ENCODE measurements at places on chromosomes 6 and 20.

GRCh38 chr6:78947529-78947928 is 80.2 kb downstream of the IRAK1BP1 start:
- no peak for DNase-seq

GRCh38 chr6:136347847-136348246 is 58.2 kb upstream of the BCLAF1 start:
- DNase-seq: no peak

- peak; percentile 80 for DNase-seq
These were observed 27.5 kb upstream of the BCLAF1 start for GRCh38 chr6:136317021-136317694.

GRCh38 chr6:127893541-127893940 is 7.3 kb downstream of the THEMIS start:
- DNase-seq: peak; percentile 45

- DNase-seq: no peak
These were observed 58.1 kb upstream of the REV3L start for GRCh38 chr6:111541026-111541681.

DNA sequence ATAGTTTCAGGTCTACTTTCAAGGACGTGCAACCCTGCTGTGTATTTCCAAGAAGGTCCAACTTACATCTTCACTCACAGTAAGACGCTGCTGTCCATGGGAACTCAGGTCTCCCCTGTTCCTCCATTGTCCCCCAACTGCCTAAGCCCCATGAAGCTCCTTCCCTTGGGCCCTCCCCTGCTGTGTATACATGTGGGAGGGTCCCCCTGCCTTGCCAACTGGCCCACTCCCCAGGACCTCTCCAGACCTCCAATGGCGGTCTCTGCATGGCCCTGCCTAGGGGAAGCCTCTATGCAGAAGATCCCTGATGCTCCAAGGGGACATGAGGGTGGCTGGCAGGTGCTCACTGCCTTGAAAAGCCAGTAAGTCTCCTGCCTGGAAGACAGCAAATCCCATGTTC is 186.7 kb upstream of the CST7 start:
- DNase-seq: no peak

GRCh38 chr20:35992713-35993335 is 24.4 kb downstream of the CNBD2 start:
- DNase-seq: peak; percentile 74

DNA sequence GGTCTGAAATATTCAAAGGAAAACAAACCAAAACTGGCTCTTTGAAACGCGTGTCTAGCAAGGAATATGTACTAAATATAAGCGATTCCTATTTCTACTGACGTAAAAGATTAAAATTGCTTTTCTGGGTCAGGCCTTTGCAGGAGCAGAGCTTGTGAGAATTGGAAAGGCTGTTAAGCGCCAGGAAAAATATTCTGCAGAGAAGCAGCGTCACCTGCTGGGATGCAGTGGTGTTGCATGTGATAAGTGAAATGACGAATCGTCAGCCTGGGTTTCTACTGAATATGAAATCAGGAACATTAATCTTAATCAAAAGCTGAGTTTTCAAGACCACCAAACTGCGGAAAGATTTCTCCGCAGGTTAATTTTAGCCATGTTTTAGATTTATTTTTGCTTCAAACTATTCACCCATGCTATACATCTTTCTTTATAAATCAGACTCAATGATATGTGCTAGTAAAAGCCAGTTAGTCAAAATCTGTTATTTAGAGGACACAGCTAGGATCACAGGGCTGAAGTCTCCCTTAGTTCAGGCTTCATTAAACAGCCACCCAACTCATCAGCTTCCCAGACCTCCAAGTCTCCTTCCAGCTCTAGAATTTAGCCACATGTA is 67.4 kb downstream of the ALDH8A1 start:
- DNase-seq: peak; percentile 48

DNA sequence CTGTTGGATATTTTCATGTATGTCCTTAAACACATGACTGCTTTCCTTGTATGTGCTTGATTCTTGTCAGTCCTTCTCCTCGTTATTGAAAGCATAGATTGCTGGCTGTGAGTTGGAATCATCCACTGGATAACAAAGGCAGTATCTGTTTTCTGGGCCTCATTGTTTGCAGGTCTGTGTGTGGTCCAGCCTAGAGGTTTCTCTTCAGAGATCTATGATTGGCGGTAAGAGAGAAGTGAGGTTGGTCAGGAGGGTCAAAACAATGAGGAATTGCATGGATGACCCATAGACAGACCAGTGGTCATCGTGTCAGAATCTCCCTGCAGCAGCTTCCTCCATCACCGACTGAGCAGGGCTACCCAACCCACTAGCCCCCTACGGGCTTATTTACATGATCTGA is 915.0 kb downstream of the KIF16B start:
- no peak for DNase-seq

DNA sequence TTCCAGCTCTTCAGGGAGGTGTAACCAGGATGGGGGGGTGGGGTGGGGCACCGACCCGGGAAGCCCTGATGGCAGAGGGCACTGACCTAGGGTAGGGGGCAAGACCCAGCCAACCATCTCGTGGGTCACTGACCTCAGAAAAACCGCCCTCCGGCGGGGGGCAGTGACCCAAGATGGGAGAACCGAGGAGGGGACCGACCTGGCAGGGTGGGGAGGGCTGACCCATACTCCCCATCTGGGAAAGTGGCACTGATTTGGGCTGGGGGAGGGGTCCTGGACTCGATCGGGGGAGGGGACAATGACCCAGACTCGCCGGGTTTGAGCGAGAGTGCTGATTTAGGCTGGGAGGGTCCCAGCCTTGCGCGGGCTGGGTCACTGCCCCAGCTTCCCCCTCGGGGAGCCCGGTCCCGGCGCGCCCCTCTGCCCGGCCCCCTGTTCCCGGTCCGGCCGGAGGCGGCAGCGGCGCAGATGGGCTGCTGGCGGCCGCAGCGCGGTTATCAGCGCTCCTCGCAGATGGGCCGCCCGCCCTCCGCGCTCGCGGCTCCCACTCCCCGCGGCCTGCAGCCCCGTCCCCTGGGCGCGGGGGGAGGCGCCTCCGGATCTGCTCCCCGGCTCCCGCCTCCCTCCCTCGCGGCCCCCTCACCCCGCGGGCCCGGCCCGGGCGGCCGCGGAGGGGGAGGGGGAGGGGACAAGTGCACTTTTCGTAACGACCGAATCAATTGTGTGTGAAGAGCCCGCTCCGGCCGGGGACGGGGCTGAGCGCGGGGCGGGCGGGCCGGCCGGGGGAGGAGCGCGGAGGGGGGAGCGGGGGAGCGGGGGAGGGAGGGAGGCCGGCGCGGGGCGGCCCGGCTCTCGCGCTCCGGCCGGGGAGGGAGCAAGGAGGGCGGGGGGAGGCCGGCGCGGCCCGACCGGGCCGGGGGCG is 2.2 kb downstream of the NOL4L start:
- DNase-seq: peak; percentile 33

GRCh38 chr6:159682295-159682694 is 10.7 kb downstream of the SOD2 start:
- DNase-seq: no peak

GRCh38 chr6:133396233-133396983 is 155.3 kb downstream of the EYA4 start:
- DNase-seq: no peak

- DNase-seq: no peak
These were observed 58.3 kb downstream of the TCP11 start for GRCh38 chr6:35082733-35083403.

- no peak for DNase-seq
These were observed 56.2 kb upstream of the ARID1B start for GRCh38 chr6:156720691-156721685.

DNA sequence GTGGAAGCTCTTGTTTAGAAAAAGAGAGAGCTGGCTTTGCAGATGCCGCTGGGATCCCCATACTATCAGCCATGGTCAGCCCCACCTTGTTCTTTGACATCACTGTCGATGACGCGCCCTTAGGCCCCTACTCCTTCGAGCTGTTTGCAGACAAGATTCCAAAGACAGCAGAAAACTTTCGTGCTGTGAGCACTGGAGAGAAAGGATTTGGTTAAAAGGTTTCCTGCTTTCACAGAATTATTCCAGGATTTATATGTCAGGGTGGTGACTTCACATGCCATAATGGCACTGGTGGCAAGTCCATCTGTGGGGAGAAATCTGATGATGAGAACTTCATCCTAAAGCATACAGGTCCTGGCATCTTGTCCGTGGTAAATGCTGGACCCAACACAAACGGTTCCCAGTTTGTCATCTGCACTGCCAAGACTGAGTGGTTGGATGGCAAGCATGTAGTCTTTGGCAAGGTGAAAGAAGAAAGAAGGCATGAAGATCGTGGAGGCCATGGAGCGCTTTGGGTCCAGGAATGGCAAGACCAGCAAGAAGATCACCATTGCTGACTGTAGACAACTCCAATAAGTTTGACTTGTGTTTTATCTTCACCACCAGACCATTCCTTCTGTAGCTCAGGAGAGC is 2.4 kb upstream of the BLCAP start:
- DNase-seq: no peak

DNA sequence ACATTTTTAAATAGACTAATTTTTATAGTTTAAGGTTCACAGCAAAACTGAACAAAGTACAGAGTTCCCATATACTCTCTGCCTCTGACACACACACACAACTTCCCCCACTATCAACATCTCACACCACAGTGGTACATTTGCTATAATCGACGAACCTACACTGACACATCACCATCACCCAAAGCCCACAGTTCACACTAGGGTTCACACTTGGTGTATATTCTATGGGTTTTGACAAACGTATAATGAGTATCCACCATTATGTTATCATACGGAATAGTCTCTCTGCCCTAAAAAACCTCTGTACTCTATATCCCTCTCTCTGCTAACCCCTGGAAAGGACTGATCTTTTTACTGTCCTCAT is 15.6 kb downstream of the TMEM30A start:
- peak; percentile 13 for DNase-seq

Data from CD4-positive, alpha-beta T cell treated with Interleukin-17A for 1 hour (primary cell).